ENCODE measurements at places on chromosomes 2 and 18.
A peak's percentile ranks its signal among the peaks of the same experiment; 100 is the strongest.

- DNase-seq: no peak
These were observed 1.6 kb downstream of the ST8SIA3 start for GRCh38 chr18:57353940-57354461.

GRCh38 chr18:63440881-63441280 lies 18.6 kb upstream of the VPS4B start:
- no peak for DNase-seq

DNA sequence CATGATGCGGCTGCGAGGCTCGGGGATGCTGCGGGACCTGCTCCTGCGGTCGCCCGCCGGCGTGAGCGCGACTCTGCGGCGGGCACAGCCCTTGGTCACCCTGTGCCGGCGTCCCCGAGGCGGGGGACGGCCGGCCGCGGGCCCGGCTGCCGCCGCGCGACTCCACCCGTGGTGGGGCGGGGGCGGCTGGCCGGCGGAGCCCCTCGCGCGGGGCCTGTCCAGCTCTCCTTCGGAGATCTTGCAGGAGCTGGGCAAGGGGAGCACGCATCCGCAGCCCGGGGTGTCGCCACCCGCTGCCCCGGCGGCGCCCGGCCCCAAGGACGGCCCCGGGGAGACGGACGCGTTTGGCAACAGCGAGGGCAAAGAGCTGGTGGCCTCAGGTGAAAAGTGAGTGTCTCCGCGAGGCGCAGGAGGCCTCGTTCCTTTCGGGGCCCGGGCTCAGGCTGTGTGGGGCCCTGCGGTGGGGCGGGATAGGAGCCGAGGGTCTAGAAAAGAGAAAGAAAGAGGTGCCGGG lies 520 bp downstream of the GLS start:
- no peak for DNase-seq

DNA sequence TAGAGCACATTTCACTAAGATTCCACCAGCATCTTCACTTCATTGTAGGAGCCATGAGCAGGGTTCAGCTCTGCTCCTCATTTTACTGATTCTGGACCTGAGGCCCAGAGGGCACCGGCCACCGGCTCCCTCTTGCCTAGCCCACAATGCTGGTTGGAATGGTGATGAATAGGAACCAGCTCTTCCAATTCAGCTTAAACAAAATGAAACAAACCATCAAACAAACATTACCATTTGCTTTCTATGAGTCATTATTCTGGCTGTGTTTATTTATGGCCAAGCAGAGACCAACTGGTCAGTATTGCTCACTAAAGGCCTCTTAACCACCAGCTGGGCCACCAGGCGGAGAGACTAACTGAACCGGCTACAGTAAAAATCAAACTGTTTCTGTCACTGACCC lies 176.7 kb downstream of the MTX2 start:
- no peak for DNase-seq

DNA sequence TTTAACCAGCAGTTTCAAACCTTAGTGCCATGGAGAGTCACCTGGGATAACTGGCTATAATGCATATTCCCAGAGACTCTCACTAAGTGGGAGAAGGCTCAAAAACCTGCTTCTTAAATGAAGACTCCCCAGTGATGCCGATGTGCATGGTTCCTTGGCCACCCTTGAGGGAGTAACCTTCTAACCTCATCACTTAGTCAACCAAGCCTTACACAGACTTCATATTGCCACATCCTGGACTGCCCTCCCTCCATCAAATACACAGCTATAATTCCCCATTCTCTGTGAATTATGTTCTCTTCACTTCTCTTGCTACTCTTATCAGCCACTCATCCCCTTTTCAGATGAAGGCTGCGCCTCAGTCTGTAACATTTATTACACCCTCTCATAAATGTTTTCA lies 462.9 kb upstream of the RGPD4 start:
- no peak for DNase-seq

GRCh38 chr2:140256080-140256479 lies 1475.9 kb upstream of the NXPH2 start:
- DNase-seq: no peak

DNA sequence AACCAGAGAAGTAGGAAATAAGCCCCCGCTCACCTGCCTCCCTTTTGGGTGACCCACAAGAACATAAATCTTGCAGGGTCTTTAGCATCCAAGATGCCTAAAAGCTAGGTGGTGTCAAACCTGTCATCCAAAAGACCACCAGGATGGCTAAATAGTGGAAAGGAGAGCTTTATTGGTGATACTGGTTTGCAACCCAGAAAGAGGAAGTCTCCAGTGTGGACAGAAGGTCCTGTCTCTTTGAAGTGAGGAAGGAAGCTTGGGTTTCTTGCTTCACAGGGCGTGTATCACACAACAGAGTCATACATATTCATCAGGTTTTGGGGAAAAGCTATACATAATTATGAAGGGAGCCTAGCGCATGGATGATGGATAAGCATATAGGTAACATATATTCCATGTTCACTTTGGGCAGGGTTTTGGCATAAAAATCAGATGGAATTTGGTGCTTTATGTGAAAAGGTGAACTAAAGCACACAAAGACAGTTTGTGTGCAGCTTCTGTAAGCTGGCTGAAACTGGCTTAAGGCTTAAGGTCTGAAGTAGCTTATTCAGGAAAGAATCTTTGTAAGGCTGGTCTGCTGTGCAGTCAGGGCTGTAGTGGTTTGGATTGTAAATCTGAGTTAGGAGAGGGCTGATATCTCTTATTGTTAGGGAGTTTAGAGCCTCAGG lies 102.2 kb upstream of the MSH2 start:
- DNase-seq: no peak

GRCh38 chr18:25630682-25631081 lies 278.7 kb upstream of the ZNF521 start:
- DNase-seq: peak; percentile 48

- no peak for DNase-seq
These were observed 53.4 kb upstream of the IL1RL1 start for GRCh38 chr2:102258025-102258385.

- DNase-seq: no peak
These were observed 115.7 kb upstream of the RBMS1 start for GRCh38 chr2:160609346-160609745.

GRCh38 chr18:41537666-41538065 lies 417.4 kb upstream of the PIK3C3 start:
- no peak for DNase-seq

DNA sequence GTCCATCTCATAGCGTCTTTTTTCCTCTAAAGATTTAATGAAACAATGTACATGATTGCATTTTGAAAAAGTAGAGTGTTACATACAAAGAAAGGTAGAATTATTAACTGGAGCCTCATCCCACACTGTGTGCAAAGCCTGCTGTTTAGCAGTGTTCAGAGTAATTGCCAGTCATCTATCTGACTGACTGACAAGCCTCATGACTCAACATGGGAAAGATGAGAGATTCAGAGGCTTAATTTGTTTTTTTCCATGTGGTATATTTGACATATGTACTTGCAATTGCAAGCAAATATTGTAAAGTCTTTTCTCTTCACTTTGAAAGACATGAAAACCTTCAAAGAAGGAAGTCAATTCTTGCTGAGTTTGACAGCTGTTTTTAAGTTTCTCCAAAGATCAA lies 14.7 kb downstream of the PCARE start:
- no peak for DNase-seq

GRCh38 chr2:42025151-42025582 lies 22.7 kb upstream of the PKDCC start:
- peak; percentile 51 for DNase-seq

GRCh38 chr2:100976645-100977391 lies 25.3 kb upstream of the RPL31 start:
- no peak for DNase-seq

GRCh38 chr2:164764996-164765395 lies 76.6 kb downstream of the COBLL1 start:
- DNase-seq: peak; percentile 11

DNA sequence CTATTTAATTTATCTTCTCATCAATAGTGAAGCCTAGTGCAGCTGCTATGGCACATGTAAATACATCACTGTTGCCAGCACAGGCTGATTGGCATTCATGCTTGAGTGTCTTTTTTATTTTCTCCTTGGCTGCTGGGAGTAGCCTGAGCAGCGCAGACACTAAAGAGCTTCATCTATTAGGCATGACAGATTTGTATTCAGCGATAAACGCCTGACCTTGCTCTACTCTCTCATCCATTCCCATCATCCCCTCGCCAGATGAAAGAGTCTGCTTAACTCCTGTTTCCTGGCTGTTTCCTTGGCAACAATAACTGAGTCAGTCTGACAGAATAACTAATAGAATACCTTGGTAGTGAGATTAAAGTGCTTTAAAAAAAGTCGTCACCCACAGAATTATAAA lies 753.6 kb downstream of the DCC start:
- no peak for DNase-seq

Measured in fibroblast of skin of left quadriceps (primary cell).